T-helper 1 cell (primary cell): ENCODE measurements at places on chromosomes 3 and 15.

DNA sequence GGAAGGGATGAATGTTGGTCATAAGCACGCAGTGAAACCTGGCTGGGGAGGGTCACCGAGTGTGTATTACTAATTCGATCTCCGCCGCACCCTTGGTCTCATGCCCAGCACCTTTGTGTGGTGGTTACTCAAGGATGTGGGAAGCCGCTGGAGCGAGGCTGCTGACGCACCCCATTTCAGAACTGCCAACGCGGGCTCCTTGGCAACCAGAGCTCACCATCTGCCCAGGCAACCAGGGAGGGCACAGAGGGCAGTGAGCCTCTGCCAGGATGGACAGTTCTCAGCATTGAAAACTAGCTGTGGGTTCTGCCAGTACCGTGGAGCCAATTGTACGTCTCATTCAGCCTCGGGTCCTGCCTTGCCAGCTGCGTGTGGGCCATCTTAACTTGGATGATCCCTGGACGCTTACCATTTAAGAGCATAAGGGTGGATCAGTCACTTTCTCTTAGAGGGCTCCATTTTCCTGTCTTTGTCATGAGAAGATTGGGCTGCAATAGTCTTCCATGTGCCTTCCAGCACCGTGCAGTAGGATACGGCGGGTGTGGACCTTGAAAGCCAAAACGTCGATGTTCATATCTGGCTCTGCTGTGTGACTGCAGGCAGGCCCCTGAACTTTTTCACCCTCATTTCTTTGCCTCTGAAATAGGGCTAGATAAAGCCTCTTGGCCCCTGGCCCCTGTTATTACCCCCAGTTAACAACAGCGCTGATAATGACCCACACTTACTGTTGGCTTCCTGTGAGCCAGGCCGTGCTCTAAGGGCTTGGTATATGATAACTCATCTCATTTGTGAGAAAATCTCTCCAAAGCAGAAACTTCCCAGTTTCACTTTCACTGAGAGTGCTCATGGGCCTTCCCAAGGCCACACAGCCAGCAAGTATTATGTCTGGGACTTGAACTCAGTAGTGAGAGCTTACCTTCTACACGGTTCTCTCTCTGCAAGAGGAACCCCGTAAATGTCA is 238.8 kb downstream of the OPA1 start:
- no peak for DNase-seq

DNA sequence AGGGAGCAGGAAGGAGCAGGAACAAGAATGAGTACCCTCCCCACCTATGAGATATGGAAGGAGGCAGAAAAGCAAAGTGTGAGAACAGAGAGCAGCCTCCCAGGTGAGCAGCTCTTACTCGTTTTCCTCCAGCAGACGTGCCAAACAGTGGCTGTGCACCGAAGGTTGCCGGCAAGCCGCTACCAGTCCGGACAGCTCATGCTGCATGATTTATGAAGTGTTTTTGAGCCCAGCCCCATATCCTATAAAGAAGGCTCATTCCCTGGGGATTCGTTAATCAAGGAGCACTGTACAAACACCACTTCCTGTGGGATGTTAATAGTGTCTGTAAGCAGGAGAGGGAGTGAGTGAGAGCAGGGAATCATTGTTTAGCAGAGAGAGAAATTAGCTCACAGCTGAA is 118.3 kb upstream of the FOXB1 start:
- no peak for DNase-seq

- no peak for DNase-seq
These were observed 268.7 kb upstream of the THRB start for GRCh38 chr3:24763393-24763792.

DNA sequence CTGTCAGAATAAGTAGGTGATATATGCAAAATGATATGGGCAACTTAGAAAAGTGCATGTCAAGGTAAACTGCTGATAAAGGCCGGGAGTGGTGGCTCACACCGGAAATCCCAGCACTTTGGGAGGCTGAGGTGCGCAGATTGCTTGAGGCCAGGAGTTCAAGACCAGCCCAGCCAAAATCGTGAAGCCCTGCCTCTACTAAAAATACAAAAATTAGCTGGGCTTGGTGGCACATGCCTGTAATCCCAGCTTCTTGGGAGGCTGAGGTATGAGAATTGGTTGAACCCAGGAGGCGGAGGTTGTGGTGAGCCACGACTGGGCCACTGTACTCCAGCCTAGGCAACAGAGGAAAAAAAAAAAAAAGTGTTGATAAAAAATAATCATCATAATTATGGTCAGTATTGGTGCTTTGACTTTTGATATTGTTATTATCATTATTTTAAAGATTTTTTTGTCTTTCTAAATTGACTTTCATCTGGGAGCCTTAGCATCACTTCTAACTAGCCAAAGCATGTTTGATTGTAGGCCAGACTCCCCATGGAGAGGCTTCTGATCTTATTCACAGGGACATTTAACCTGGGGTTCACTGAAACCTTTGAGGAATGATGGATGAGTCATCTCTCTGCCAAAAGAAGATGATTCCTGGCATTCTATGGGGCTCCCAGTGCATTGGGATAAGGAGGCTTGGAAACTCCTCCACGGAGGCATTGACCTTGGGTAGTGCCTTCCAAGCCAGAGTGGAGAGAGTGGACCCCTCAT is 5.6 kb downstream of the ZBTB38 start:
- no peak for DNase-seq

DNA sequence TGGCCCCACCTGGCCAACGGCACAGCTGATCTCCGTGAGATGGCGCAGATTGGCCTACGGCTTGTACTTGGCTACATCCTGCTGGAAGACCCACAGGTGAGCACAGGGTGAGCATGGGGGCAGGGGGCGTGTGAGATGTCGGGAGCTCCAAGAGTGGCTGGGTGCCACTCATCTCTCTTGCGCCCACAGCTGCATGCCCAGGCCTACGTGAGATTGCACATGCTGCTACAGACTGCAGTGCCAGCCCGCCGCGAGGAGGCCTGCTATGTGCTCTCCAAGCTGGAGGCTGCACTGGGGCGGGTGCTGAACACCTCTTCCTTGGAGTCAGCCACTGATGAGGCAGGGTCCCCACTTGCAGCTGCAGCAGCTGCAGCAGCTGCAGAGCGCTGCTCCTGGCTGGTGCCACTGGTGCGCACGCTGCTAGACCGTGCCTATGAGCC is 22.3 kb downstream of the NBEAL2 start:
- no peak for DNase-seq

- DNase-seq, result no peak
These were observed 49.0 kb downstream of the SUCLG2 start for GRCh38 chr3:67605377-67605776.

DNA sequence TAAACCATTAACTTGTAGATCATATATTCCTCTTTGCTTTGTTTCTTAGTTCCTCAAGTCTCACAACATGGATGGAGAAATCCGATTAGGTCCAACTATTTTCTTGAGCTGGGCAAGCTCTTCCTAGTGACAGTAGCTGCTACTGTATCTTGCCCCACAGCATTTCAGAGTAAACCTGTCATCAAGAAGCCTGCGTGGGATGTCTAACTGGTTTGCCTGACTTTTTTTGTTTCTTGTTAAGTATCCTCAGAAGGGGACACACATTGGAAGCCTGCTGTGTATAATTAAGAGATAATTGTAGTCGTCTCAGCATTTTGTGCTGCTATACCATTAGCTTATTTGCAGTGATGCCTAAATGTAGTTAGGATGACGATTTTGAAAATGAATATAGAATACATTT is 29.3 kb upstream of the STT3B start:
- no peak for DNase-seq

DNA sequence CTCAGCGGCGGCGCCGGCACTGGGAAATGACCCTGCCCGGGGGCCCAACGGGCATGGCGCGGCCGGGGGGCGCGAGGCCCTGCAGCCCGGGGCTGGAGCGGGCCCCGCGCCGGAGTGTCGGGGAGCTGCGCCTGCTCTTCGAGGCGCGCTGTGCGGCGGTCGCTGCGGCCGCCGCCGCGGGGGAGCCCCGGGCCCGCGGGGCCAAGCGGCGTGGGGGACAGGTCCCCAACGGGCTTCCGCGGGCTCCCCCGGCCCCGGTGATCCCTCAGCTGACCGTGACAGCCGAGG is 172 bp downstream of the ITPKA start:
- DNase-seq, result no peak

DNA sequence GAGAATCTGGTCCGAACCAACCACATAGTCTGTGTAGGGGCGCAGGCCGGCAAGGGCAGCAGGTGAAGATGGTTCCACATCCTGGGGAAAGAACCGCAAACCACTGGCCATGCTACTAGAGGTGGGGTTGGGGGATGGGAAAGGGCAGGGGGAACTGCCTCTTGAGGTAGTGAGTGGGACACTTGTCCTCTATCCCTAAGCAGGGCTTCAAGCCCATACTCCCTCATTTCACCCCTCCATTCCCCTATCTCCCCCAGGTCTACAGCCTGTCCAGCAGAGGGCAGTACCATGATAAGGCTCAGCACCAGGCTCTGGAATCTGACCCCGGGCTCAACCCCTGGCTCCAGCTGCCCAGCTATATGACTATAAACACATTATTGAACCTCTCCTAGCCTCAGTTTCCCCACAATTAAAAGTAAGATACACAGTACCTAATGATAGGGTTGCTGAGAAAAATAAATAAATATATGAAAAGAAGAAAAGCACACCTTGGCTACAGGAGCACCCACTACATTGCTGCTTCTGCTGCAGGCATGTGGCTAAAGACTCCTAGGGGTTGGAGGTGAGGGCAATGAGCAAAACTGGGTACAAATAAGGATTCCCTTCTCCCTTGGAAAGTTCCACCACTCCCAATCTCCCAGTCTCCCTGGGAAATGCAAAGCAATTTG is 6.3 kb downstream of the GORASP1 start:
- DNase-seq, result peak; percentile 32

- DNase-seq, result no peak
These were observed 70.5 kb upstream of the KLHL25 start for GRCh38 chr15:85865070-85865684.

GRCh38 chr15:76310475-76311099 is 682 bp downstream of the ETFA start:
- DNase-seq, result no peak

DNA sequence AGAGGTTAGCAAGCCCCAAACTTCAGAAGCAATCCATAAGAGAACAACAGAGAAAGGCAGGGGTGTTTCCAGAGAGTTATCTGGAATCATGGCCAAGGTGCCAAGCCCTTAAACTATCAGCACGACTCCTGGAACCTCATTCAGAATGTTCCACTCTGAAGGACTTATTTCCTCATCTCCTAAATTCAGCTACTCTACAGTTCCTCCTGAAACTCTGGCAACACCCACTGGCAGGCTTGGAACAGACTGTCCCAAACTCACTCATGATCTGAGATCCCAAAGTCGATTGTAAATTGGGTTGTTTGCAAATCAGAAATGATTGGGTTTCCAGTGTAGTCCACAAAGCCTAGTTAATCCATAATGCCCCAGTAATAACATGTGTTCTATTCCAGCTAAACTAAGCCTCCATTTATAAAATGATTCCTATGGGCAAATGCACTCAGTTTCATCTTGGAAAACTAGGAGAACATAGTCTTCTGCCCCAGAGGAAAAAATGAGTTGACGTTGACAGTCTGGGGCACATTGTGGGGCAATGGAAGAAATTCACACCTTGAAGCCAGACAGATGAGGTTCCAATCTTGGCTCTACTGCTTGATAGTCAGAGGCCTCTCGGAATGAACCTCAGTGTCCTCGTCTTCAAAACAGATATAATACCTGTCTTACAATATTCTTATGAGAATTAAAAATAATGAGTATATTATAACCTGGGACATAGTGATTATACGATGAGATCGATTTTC is 65.9 kb downstream of the SLCO2A1 start:
- DNase-seq, result no peak
